Cardiac fibroblast (primary cell): ENCODE measurements at places on chromosomes 4 and X.

- DNase-seq, result no peak
Measured at GRCh38 chr4:23060776-23061175, 368.0 kb downstream of the GBA3 start.

GRCh38 chr4:127498366-127498765 is 134.4 kb upstream of the INTU start:
- DNase-seq, result no peak

GRCh38 chrX:21738210-21738949 is 19.5 kb downstream of the SMPX start:
- no peak for DNase-seq

GRCh38 chr4:667545-667925 is 6.5 kb downstream of the ATP5ME start:
- no peak for DNase-seq

- peak; percentile 73 for DNase-seq
Measured at GRCh38 chr4:48653217-48654014, 126.7 kb downstream of the FRYL start.

DNA sequence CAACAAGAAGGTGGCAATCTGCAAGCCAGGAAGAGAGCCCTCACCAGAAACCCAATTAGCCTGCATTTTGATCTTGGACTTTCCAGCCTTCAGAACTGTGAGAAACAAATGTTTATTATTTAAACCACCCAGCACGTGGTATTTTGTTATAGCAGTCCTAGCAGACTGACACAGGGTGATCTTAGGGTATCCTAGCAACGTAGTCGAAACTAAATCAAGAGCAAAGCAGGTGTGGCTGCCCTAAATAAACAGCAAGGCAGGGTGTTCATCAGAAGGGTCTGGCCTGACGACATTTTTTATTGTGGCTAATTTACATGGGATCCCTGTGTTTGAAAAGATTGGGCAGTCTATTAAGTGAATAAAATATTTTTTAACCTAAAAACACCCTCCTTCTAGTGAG is 198.8 kb downstream of the VEGFC start:
- no peak for DNase-seq

- DNase-seq, result peak; percentile 33
Measured at GRCh38 chr4:182143822-182144625, 99.2 kb upstream of the TENM3 start.

DNA sequence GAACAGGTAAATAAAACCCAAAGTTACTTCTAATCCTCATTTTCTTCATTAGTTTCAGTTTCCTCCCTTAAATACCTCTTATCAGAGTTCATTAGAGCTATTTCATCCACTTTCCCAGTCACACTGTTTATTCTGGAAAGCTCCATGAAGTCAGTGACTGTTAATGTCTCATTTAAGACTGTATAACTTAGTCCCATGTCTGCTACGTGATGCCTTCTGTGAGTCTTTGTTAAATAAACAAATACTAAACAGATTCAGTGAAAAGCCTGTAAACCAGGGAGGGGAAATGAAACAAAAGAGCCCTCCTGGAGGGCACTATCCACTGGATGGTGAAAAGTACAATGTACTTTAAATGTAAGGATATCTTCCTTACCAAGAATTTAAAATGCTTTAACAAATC is 24.7 kb downstream of the ACE2 start:
- DNase-seq, result peak; percentile 5

- DNase-seq, result peak; percentile 17
Measured at GRCh38 chrX:143094417-143095023, 68.8 kb downstream of the SPANXN4 start.

GRCh38 chr4:150244600-150244999 is 166.4 kb downstream of the DCLK2 start:
- DNase-seq, result peak; percentile 70

DNA sequence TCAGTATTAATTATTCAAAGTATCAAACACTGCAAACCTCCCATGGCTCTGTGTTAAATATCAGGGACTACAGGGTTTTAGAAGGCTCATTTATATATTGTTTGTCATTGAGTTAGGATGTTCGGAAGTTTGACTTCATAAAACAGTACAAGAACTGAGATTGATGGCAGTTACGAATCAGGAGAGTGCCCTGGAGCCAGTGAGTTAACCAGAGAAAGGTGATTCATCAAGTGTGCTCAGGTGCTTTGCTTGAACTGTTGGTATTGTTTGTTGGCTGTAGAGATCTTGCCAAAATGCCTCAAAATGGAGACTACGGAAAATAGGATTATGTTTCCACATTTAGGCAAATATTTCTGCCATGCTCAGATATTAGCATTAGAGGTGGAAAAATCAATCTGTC is 7.5 kb upstream of the GPR101 start:
- DNase-seq, result no peak

GRCh38 chr4:92175250-92175649 is 128.5 kb upstream of the GRID2 start:
- no peak for DNase-seq

- DNase-seq, result no peak
Measured at GRCh38 chr4:98822144-98822543, 106.8 kb downstream of the EIF4E start.

GRCh38 chr4:53943345-53944085 is 120.9 kb downstream of the CHIC2 start:
- DNase-seq, result peak; percentile 73

- no peak for DNase-seq
Measured at GRCh38 chr4:48858130-48858529, 27.2 kb downstream of the OCIAD1 start.

DNA sequence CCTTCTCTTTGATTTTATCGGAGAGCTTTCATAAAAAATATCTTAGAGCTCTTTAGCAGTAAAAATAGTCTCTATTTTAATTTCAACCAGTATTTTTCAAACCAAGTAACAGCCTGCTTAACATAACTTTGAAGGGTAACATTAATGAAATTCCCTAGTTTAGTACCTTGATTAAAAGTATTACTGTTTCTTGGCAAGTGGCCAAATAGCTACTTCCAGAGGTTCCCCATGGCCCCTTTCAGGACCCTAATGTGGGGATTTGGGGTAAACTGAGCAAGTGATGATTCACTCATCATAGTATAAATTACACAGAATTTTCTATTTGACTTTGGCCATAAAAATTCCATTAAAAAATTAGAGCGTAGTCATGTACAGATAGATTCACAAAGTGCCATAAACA is 211.0 kb downstream of the CAMK2D start:
- no peak for DNase-seq

DNA sequence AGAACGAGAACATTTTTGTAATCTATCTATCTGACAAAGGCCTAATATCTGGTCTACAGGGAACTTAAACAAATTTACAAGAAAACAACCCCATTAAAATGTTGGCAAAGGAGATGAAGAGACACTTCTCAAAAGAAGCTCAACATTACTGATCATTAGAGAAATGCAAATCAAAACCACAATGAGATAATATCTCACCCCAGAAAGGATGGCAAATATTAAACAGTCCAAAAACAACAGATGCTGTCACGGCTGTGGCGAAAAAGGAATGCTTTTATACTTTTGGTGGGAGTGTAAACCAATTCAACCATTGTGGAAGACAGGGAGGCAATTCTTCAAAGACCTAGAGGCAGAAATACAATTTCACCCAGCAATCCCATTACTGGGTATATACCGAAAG is 2284.8 kb downstream of the ARAP2 start:
- DNase-seq, result peak; percentile 16

GRCh38 chrX:154714925-154715324 is 36.0 kb downstream of the GAB3 start:
- peak; percentile 68 for DNase-seq

GRCh38 chr4:42915484-42915883 is 23.0 kb downstream of the GRXCR1 start:
- peak; percentile 0 for DNase-seq

GRCh38 chr4:173878701-173879100 is 348.7 kb upstream of the HAND2 start:
- DNase-seq, result peak; percentile 15

DNA sequence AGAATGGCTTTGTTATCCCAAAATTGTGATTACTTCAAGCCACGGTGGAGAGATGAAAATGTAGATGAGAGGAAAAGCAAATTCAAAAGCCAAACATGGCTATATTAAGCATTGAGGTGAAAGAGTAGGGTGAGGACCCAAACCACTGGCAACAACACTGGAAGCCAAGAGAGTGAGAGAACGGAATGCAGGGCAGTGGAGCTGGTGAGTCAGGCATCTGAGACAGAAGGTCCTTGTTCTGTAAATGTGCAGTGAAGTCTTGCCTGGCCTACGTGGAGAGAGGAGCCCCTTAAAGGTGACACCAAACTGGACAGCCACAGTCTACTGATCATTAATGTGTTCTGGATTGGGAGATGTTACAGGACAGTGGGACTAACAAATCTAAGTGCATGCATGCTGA is 22.8 kb upstream of the SEC24B start:
- DNase-seq, result peak; percentile 10

DNA sequence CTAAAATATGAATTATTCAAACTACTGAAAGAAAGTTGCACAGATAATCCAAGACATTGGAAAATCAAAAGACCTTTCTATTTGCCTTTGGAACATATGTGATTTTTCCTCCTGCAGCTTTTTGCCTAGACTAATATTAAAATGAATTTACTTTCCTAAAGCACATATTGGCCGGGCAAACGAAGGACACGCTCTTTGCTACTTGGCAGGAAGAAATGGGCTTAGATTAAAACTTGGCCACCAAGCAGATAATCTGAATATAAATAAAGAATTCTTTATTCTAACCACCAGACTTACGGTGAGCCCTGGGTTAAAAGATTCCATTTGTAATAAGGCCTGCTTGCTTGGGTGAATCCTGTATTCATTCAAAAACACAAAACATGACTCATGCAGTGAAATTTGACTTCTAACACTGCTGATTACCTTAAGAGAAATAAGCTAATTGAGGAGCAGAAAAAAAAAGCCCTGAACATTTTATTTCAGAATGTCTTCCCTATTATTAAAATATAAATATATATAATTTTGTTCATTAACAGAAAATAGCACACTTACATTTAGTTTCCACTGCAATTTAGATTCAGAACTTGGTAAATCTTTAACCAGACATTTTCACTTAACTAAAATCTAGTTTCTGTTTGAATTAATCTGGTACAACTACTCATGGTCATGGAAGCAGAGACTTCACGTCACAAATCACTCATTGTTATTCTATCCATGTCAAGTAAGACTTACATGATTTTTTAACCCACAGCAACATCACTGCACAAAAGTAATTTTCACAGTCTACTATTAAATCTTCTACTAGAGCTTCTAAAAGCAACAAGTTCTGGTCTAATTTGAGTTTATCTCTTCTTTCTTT is 116.1 kb upstream of the PLAC1 start:
- no peak for DNase-seq

DNA sequence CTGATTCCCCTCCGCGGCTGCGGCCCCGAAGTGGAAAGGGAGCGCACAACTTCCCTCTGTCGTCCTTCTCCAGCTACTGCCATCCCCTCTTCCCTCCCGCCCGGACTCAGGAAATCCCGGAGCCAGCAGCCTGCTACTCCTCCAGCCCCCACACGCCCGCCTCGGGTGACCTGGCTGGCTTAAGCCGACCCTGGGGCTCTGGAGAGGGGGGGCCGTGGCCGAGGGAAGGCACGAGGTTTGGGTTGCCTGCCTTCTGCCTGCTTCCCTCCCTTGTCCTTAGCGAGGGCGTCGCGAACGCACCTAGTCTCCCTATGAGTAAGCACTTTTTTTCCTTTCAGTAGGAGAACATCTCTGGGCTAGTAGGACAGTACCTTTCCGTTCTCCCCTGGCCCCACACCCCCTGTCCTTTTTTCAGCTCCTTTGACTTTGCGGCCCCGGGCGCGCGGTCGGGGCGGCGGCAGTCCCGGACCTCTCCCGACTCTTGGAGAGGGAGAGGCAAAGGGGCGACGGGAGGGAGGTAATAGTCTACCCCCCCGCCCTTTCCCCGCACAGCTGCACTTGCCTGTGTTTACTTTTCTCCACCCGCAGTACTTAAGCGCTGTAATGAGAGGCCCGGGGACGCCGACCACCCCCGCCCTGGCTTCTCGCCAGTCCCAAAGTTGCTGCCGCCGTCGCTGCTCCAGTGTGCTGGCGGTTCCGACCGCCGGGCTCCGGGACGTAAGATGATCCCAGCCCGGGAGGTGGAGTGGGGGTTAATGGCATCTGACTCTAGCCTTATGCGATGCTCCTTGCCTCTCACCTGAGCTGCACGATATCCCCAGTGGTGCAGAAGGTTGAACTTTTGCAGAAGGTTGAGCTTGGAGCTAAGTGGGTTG is 868 bp downstream of the PLS3 start:
- DNase-seq, result peak; percentile 51

DNA sequence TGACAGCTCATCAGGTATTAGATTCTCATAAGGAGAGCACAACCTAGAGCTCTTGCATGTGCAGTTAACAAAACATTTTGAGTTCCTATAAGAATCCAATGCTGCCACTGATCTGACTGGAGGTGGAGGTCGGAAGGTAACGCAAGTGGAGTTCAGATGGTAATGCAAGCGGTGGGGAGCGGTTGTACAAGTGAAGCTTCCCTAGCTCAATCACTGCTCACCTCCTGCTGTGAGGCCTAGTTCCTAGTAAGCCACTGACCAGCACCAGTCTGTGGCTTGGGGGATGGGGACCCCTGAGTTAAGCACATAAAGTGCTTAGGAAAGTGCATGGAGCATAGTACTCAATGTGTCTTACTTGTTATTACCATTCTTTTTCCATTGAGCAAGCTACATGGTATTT is 983.2 kb upstream of the IGFBP7 start:
- no peak for DNase-seq
